ENCODE measurements at places on chromosomes 5 and 9. TPM values are rescaled to one million over a fixed set of nuclear protein-coding genes. Genes with fewer than 3 reads are reported as not detected.

ZNF883 gene
- total RNA-seq: 3.2 TPM

MROH2B gene
- not detected for total RNA-seq

SLC45A2 gene
- under 0.01 TPM for total RNA-seq

FBP2 gene
- total RNA-seq: not detected

HTR1A gene
- not detected for total RNA-seq

ZBED3 gene
- total RNA-seq: 8.3 TPM

ANKRD31 gene
- total RNA-seq: 0.33 TPM

PCDHGA7 gene
- total RNA-seq: 2.4 TPM

SLC4A9 gene
- total RNA-seq: 0.54 TPM

EDIL3 gene
- 137 TPM for total RNA-seq

DDX4 gene
- total RNA-seq: not detected

SH3RF2 gene
- total RNA-seq: 58.8 TPM

RNF183 gene
- total RNA-seq: not detected

MEIKIN gene
- total RNA-seq: not detected

MLLT3 gene
- total RNA-seq: 8.0 TPM

TAF1L gene
- total RNA-seq: not detected

CDKN2B-AS1 gene
- total RNA-seq: 1.8 TPM

HRCT1 gene
- 1.6 TPM for total RNA-seq

MPDZ gene
- 11.2 TPM for total RNA-seq

BRINP1 gene
- 22.2 TPM for total RNA-seq

ZNF300 gene
- 5.7 TPM for total RNA-seq

TMEM252 gene
- not detected for total RNA-seq

CDKN2A gene
- 34.1 TPM for total RNA-seq

POLR3G gene
- total RNA-seq: 10.2 TPM

SLC22A4 gene
- 2.0 TPM for total RNA-seq

PLPP6 gene
- total RNA-seq: 10.9 TPM

PTGR1 gene
- 49.0 TPM for total RNA-seq

CNTRL gene
- 7.2 TPM for total RNA-seq

GPX8 gene
- 32.0 TPM for total RNA-seq

PGM5 gene
- total RNA-seq: 1.0 TPM

CDH9 gene
- total RNA-seq: not detected

CCNJL gene
- 17.0 TPM for total RNA-seq

PTPRD gene
- total RNA-seq: 0.33 TPM

SYNPO gene
- total RNA-seq: 1.3 TPM

CCL27 gene
- total RNA-seq: not detected

WDR38 gene
- not detected for total RNA-seq

NDUFA8 gene
- total RNA-seq: 78.2 TPM

GPR151 gene
- not detected for total RNA-seq

CDK9 gene
- total RNA-seq: 80.7 TPM

NME5 gene
- total RNA-seq: 5.5 TPM

CFAP77 gene
- total RNA-seq: not detected

NUTM2G gene
- total RNA-seq: not detected

FGF1 gene
- 22.5 TPM for total RNA-seq

SOWAHA gene
- not detected for total RNA-seq

MLANA gene
- total RNA-seq: not detected

CD180 gene
- 0.17 TPM for total RNA-seq

IL13 gene
- not detected for total RNA-seq

DNM1 gene
- 0.67 TPM for total RNA-seq

PCDHB2 gene
- total RNA-seq: 2.2 TPM

ZFP37 gene
- 1.8 TPM for total RNA-seq

CRB2 gene
- total RNA-seq: not detected

LRRC26 gene
- not detected for total RNA-seq
